ENCODE measurements at places on chromosomes 3 and 15. TPM values are rescaled to one million over a fixed set of nuclear protein-coding genes. Genes with fewer than 3 reads are reported as not detected.

The PRSS50 gene
- total RNA-seq: not detected

The SOX2 gene
- not detected for total RNA-seq

The MORC1 gene
- not detected for total RNA-seq

The GOLGB1 gene
- 41.3 TPM for total RNA-seq

The OSBPL10 gene
- total RNA-seq: 0.22 TPM

The MUSTN1 gene
- 1.9 TPM for total RNA-seq

The KBTBD13 gene
- total RNA-seq: not detected

The FGD5 gene
- 0.17 TPM for total RNA-seq

The MINAR1 gene
- total RNA-seq: 0.44 TPM

The SYNM gene
- 6.7 TPM for total RNA-seq

The SERPINI2 gene
- total RNA-seq: not detected

The ZMYND10 gene
- total RNA-seq: 2.2 TPM

The THRB gene
- total RNA-seq: not detected
